ENCODE measurements at places on chromosomes 5 and 9.

DNA sequence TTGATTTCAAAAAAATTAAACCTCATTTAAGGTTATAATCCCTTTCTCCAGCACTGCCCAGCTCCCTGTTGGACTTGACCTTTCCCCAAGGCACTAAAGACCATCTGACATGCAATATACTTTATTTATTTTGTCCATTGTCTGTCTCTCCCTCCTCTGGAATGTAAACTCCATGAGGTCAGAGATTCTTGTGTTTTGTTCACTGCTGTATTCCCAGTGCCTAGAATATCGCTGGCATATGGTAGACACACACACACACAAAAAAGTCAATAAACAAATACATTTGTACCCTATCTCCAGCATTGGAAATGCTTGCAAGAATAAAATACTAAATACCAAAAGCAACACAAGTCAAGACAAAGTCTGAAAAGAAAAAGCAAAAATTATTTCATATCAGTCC is 17.3 kb upstream of the ARSB start:
- no peak for DNase-seq

DNA sequence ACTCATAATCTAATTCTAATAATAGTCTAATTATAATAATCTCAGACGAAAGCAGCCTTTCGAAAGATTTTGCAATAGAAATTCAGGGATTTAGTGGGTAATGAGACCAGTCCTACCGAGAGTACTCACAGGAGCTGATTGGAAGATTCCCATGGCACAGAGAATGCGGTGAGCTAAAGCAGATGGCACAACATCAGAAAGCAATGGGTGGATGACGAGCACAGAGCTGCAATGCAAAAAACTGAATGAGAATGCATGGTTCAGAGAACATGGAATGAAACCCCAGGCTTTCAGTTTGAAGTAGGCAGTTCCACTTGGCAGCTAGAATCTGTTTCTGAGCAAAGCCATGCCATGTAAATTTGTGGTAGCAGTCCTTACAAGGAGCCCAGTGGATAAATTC is 78.2 kb upstream of the SPINK5 start:
- DNase-seq: no peak

DNA sequence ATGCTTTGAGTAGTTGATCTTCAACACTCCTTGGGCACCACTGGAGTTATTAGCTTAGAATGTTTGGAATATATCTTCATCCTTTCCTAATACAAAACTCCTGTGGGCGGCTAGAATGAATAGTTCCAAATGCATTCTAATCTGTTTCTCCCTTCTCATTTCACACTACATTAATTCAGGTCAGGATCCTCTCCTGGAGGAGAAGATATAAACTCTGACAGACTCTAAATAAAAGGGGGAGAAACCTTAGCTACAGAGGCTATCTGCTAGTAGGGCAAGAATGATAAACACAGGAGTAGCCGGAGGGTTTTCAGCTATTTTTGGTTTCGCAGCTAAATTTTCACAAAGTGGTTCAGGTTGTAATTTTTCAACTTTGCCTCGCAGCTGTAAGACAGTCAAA is 45.2 kb upstream of the FAM240B start:
- DNase-seq: no peak

DNA sequence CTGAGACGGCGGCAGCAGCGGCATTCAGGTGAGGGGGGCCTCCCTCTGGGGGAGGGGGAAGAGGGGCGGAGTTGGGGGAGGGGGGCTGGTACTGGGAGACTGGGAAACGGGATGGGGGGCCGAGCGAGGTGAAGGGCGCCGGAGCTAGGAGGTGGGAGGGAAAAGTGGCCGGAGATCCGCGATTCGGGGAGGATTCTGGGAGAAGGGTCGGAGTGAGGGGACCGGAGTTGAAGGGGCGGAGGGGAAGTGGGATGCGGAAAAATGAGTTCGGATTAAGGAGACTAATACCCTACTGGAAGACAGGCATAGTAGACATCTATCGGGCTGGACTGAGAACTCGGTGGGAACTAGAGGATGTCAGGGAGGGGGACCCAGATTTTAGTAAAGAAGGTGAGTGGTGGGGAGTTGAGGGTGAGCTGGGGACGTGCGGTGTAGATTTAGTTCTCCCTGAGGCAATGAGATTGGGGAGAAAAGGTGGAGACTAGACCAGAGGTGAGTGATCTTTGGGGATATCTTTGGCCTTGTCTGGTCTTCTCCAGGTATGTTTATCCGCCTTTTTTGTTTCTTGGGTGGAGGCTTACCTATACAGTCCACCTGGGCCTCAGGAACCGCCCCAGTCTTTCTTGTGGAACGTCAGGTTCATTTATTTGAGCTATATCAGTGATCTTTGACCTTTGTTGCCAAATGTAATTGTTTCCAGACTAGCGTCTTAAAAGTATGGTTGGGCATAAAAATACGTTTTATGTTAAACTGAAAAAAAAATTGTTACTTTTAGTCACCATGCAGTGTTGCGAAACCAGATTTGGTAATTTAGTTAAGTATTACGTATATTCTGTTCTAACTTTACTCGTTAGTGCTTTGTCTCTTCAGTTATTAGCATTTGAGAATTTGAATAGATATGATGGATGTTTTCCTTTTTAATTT is 632 bp downstream of the UBAP1 start:
- DNase-seq: peak; percentile 35

DNA sequence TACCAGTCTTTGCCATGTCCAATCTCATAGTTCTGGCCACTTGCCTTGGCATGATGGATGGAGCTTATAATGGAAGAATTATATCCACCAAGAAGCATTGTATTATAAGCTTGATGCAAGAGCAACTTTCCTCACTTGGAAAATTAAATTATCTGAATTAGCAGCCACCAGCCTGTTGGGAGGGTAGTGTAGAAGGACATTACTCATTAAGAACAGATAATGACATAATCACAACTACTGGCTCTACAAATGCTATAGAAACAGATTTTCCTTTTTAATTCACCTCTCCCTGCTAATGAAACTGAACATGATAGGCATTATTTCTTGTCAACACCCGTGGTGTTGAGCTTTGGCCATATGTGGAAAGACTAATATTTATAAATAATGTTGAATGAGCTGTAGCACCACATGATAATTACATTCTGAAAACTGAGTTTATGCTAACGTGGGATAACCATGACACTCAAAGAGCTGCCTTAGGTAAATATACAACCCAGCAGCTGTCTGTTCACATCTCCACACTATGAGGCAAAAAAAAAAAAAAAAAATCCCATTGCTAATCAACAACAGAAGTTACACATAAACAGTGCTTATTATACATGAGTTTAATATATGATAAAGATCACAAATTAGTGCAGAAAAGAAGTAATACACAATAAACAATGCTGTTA is 48.1 kb upstream of the NR4A3 start:
- DNase-seq: no peak

GRCh38 chr9:88593537-88594185 is 58.7 kb downstream of the NXNL2 start:
- DNase-seq: no peak

GRCh38 chr5:27727254-27727653 is 688.9 kb upstream of the CDH9 start:
- DNase-seq: no peak

DNA sequence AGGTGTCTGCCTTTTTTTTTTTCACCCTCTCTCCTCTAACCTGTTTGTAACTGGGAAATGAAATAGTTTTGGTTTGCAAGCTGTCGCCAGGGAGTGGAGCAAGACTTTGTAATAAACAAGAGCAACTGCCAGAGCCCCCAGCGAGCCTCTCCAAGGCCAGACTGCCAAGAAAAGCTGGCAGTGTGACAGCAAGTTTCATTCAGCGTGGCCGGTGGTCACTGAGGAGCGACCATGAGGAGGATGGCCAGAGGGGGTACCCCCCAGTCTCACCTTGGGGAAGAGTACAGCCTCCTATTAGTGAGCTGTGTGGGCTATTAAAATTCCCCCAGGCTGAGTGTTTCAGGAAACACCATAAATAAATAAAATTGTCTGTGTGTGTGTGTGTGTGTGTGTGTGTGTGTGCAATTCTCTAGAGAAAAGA is 49.9 kb downstream of the ZFAND5 start:
- no peak for DNase-seq

GRCh38 chr9:121055642-121056143 is 5.6 kb upstream of the C5 start:
- DNase-seq: no peak

DNA sequence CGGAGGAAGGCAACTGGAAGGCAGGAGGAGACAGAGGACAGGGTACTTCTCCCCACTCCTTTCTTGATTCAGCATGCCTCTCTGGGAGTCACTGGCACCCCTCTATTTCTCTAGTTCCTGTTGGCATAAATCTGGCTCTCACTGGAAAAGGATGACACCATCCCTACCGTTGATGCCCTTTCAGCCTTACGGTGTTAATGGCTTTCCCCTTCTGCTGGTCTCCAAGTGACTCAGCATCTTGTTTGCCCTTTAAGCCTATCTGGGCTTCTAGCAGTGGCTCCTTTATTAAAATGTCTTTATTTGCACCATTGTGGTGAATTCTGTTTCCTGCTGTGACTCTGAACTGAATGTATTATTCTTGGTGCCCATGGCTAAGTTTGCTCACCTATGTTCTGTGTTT is 227.3 kb upstream of the GLRA1 start:
- no peak for DNase-seq

DNA sequence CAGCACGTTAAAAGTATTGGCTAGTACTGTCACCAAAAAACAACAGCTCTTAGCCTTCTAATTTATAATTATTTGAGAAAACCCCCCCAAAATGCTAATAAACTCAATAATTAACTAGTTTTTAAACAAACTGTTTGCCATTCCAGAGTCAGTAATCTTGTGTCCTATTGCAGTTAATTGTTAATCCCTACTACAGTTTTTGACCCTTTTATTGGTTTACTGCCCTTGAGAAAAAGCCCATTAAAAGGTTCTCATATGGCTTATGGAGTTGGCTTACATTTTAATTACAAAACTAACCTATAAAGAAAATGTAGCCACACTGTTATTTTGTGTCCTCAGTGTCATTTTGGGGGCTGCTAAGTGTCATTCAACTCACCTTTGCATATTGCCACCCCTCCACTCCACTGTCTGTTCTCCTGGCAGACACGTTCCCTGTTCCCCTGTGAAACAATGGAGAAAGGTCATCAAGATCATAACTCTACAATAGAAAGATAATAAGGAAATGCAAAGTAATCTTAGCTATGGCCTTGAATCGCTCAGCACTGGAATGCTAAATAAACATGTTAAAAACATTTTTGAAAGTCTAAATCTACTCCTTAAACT is 51.6 kb upstream of the TXNDC8 start:
- no peak for DNase-seq

DNA sequence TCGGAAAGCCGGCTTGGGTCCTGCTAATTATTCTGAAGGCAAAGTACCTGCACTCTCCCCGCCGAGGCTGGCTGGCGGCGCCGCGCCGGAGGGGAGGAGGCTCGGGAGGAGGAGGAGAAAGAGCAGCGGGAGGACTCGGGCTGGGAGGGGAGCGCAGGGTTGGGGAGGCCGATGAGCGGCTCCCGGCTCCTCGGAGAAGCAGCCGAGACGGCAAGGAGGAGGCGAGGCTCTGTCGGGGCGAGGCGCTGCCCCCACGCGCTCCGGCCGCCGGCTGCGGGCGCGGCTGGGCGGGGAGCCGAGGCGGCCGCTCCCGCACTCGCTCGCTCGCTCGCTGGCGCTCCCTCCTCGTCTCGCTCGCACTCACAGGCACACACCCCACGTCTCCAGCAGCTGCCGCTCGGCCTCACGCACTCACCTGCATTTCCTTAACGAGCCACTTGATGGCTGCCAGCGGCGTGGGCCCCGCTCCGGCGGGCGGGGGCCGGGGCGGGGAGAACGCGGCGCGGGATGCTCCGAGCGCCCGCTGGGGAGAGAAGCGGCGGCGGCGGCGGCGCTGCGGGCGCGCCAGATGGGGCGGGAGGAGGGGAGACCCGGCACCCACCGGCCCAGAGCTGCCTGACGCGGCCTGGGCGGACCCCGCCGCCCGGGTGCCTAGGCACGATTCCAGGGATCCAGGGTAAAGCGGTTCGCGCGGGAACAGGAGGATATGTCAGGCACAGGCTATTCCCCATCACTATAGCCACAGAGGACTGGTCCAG is at the start of gene PTPRD:
Gene PTPRD (minus strand): TSS at position 362 of the 758 bp plus-strand sequence.
- DNase-seq: no peak

GRCh38 chr5:53418409-53418808 is 62.0 kb upstream of the FST start:
- no peak for DNase-seq

- no peak for DNase-seq
Measured at GRCh38 chr9:3214741-3215140, 311.1 kb downstream of the RFX3 start.

GRCh38 chr9:134025606-134026541 is 593 bp downstream of the BRD3OS start:
- DNase-seq: peak; percentile 20

GRCh38 chr5:36494841-36495601 is 111.4 kb upstream of the SLC1A3 start:
- no peak for DNase-seq

DNA sequence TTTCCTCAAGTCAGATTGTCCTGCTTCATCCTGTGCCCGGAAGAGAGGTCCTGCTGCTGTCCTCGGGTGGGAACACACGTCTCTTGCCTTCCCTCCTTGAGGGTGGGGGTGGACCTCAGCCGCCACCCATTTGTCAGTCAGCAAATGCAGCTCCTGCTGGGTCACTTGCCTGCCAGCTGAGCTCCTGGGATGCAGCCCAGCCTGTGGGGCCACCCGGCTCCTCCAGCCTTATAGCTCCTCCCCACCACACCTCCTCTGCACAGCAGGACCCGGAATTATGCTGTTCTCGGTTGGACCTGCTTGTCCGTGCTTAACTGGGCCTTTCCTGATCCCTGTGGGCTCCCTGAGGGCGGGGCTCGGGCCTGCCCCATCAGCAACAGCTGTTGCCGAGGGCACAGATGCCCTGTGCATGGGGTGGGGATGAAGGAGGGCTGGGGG is 52.7 kb downstream of the RXRA start:
- no peak for DNase-seq

- no peak for DNase-seq
Measured at GRCh38 chr5:61461417-61461816, 129.4 kb downstream of the ZSWIM6 start.

DNA sequence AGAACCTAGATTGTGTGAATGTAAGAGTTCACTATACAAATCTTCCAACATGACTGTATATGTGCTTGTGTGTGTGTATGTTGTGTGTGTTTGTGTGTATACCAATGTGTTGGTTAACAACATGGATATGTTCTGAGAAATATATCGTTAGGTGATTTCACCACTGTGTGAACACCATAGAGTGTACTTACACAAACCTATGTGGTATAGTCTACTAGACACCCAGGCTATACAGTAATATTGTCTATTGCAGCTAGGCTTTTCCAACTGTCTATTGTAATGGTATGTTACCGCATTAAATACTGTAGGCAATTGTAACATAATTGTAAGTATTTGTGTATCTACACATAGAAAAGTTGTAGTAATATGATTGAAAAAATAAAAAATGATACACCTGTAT is 959.2 kb upstream of the SEMA6A start:
- no peak for DNase-seq

GRCh38 chr9:37623267-37623666 is 27.5 kb upstream of the FRMPD1 start:
- no peak for DNase-seq

DNA sequence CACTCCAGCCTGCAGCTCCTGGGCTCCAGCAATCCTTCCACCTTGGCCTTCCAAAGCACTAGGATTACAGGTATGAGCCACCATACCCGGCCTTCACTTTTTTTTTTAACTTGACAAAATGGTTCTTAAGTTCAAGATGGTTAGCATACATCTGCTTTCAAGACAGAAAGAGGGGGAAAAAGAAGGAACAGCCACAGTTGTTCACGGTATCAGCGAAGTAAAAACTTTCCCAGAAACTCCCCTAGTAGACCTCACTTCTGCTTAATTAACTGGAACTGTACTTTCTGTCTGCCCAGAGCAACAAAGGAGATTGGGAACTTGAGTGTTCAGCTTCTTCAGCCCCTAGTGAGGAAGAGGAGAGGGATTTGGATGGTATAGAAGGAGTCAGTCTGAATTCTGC is 116.7 kb downstream of the UGCG start:
- no peak for DNase-seq

- peak; percentile 42 for DNase-seq
Measured at GRCh38 chr5:33379757-33380156, 61.0 kb upstream of the TARS1 start.
